ENCODE measurements at places on chromosomes 1 and 21.
A peak's percentile ranks its signal among the peaks of the same experiment; 100 is the strongest.

GRCh38 chr1:178768423-178768822, 43.4 kb downstream of the RALGPS2 start:
- no peak for DNase-seq

- no peak for DNase-seq
These were observed at the start of gene KAZN for GRCh38 chr1:14598498-14599182. Gene KAZN (plus strand): TSS chr1:14598685.

DNA sequence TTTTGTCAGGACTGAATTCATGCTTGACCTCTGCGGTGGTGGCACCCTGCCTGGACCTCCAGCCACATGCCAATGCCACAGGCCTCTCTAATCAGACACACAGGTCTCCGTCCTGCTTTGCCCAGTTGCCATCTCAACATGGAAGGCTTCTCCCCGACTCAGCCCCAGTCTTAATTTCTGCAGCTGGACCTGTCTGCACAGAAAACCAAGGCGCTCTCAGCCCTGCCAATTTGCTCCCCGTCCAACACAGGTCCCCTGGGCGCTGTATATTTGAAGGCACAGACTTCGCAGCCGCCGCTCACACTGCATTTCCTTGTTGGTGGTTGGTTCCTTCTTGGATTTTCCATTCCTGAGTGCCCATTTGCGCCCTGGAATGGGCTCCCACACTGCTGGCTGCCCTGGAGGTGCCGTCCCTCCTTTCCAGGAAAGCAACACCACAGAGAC, 28.0 kb upstream of the PLEKHG5 start:
- DNase-seq: no peak

DNA sequence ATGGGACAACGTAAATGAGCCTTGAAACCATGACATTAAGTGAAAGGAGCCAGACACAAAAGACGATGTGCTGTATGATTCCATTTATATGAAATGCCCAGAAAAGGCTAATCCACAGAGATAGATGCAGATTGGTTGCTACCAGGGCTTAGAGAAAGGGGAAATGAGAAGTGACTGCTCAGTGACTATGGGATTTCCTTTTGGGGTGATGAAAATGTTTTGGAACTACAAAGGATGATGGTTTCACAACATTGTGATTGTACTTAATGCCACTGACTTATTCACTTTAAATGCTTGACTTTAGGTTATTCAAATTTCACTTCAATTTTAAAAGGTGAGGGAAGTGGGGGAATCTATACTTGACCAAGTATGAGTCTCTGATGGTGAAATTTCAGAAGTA, 414.3 kb downstream of the SETD4 start:
- DNase-seq: no peak

- DNase-seq: no peak
These were observed 54.0 kb downstream of the OLFML3 start for GRCh38 chr1:114033216-114033706.

GRCh38 chr1:180951836-180952656, 39.3 kb downstream of the KIAA1614 start:
- DNase-seq: no peak

GRCh38 chr1:37657620-37658412, 23.1 kb upstream of the RSPO1 start:
- DNase-seq: no peak

GRCh38 chr1:209250861-209251636, 332.5 kb upstream of the CAMK1G start:
- no peak for DNase-seq

DNA sequence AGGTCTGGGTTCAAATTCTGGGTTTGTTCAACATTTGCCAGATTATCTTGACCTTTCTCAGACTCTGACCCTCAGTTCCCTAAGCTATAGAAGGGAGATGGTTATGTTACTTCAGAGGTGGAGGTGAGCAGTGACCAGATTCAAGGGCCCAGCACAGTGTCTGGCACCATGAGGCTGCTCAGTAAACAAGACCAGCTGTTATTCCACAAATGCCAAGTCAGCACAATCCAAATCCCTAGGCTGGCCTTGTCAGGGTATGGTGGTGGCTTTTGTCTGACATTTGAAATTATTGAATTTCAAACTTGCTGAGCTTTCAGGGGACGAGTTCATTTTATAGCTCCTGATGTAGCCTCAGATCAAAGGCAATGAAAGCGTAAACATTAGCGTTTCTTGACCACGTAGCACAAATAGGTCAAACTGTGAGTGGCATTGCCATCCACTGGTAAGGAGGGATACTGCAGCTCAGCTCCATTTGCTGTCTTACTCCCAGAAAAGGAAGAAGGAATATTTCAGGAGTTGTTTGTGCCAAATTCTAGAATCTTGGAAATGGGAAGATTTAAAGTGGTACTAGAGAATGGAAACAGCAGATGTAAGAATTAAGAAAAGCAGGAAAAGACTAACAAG, 94.3 kb upstream of the EDN2 start:
- no peak for DNase-seq

GRCh38 chr21:23160914-23161313, 2162.7 kb downstream of the NCAM2 start:
- DNase-seq: no peak

- DNase-seq: no peak
These were observed 1671.1 kb downstream of the MRPL39 start for GRCh38 chr21:23936224-23936623.

DNA sequence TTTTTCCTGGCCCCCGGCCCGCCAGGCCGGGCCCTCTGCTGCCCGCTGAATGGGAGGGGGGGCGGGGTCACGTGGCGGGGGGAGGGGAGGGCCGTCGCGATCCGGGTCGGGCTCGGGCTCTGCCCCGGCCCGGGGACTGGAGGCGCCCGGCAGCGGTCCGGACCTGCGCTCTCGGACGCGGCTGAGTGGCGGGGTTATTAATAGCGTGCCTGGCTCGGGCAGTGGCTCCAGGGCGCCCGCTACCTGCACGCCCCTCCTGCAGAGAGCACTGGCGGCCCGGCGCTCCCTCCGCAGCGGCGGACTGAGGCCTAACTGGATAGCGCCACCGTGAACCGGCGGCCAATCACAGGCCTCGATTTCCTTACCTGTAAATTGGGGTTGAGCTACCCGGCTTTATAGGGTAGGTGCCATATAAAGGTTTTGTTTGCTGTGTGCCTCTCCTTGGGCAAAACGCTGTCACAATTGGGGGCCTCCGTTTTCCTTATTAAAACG, 28.1 kb downstream of the AHDC1 start:
- DNase-seq: no peak

DNA sequence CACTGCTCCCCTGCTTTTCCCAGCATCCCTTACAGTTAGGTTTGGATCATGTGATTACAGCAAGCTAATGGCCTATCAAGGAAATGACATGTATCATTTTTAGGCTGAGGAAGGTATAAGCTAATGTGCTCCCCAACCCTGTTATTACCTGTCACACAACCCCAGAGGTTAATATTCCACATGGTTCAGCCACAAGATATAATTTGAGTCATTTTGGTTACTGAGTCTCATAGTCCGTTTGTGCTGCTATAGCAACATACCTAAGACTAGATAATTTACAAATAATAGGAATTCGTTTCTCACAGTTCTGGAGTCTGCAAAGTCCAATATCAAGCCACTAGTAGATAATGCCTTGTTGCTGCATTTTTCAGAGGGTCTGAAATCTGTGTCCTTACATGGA, 29.1 kb upstream of the SLC16A1 start:
- DNase-seq: no peak

GRCh38 chr1:92217721-92218120, at the start of gene C1orf146:
Gene C1orf146 (plus strand): TSS chr1:92217915. CDS start chr1:92231421, 13,506 bp downstream.
- DNase-seq: no peak

GRCh38 chr1:32518976-32519375, 20.3 kb upstream of the ZBTB8A start:
- no peak for DNase-seq

GRCh38 chr1:5991381-5992025, 722 bp downstream of the NPHP4 start:
- peak; percentile 38 for DNase-seq

GRCh38 chr1:3522112-3522511, 67.6 kb downstream of the ARHGEF16 start:
- no peak for DNase-seq

GRCh38 chr1:199550199-199551065, 477.1 kb upstream of the NR5A2 start:
- no peak for DNase-seq

DNA sequence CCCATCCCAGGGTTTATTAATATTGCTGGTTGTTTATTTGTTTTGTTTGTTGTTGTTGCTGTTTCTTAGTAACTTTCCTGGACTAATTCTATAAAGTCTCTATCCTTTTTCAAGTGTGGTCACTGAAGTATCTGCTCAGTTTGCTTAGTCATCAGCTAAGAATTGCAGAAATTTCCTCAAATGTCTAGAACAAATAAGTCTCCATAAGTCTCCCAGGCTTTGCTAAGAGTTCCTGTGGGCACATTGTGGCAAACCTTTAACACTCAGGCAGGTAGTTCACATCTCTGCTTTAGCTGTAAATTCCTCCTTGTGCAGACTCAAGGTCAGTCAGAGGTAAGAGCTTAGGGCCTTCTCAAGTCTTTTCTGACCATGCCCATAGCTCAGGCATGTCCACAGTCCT, 38.9 kb upstream of the C1orf185 start:
- DNase-seq: no peak

GRCh38 chr1:3697810-3698209, 45.5 kb downstream of the TP73 start:
- DNase-seq: no peak

- DNase-seq: no peak
These were observed 113.6 kb downstream of the MRPL39 start for GRCh38 chr21:25493722-25494121.

DNA sequence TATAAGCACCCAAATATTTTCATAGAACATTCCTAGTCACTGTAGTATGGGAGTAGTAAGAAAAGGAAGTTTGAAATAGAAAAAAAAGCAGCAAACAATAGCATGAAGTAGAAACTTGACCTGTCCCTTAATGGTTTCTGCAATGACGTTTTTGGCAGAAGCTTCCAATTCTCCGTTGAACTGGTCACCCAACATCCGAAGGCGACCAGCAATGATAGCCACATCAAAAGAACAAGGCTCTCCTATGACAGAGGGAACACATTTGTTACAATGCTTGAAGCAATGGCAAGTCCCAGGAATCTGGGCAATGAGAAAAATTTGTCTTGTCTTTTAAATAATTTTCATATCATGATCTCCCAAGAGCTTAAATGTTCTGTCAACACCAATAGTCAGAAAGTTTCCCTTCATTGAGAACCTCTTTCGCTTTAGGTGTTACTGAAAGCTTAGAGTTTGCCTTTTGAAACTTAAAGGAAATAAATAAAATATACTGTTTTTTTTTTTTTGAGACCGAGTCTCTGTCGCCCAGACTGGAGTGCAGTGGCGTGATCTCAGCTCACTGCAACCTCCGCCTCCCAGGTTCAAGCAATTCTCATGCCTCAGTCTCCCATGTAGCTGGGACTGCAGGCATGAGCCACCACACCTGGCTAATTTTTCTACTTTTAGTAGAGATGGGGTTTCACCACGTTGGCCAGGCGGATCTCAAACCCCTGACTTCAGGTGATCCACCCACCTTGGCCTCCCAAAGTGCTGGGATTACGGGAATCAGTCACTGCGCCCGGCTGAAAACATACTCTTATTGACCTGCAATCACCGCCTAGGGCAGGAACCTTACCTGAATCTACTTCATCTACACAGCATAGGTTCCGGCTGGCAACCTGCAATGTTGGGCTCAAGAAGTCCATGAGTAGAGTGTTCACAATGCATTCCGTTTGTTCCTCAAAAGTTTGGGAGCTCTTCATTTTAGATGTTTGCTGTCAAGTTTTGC, 672 bp downstream of the BCL2L15 start:
- DNase-seq: no peak

GRCh38 chr21:34670220-34670961, 1.6 kb downstream of the CLIC6 start:
- DNase-seq: no peak

GRCh38 chr1:111660204-111661150, 40.9 kb downstream of the RAP1A start:
- no peak for DNase-seq

GRCh38 chr1:23865543-23865930, 2.6 kb downstream of the FUCA1 start:
- no peak for DNase-seq

- DNase-seq: no peak
These were observed 37.6 kb downstream of the TRIM11 start for GRCh38 chr1:228368801-228369607.

DNA sequence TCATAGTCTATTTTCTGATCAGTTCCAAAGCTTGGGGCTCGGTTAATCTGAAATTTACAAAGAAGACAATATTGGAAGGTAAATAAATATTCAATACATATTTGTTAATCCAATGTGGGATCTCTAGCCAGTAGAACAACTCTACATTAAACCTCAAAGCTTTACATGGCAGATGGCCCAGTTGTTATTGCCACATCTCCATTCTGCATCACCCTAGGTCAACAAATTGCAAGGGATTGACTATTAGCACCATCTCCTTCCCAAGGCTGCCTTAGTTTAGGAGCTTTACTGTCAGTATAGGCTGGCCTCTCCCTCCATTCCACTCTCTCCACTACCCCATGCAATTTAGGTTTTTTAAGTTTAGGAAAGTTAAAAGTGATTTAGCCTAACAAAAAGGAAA, 69.7 kb downstream of the TTLL7 start:
- no peak for DNase-seq

DNA sequence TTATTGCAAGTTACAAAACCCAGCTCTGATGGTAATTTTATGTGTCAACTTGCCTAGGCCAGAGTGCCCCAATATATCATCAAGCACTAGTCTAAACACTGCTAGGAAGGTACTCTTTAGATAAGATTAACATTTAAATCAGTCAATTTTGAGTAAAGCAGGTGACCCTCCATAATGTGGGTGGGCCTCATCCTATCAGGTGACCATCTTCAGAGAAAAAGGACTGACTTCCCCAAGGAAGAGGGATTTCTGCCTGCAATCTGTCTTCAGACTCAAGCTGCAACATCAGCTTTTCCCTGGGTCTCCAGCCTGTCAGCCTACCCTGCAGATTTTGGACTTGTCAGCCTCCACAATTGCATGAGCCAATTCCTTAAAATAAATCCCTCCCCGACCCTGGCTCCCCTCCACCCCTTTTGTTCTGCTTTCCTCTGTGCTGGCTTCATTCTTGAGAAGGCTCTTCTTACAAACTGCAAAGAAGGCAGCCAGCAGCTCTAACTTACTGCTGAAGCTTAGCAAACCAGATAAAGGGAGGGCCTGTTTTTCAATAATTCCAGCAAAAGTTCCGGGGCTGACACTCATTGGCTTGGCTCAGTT, 56.4 kb upstream of the RUNX3 start:
- DNase-seq: no peak

DNA sequence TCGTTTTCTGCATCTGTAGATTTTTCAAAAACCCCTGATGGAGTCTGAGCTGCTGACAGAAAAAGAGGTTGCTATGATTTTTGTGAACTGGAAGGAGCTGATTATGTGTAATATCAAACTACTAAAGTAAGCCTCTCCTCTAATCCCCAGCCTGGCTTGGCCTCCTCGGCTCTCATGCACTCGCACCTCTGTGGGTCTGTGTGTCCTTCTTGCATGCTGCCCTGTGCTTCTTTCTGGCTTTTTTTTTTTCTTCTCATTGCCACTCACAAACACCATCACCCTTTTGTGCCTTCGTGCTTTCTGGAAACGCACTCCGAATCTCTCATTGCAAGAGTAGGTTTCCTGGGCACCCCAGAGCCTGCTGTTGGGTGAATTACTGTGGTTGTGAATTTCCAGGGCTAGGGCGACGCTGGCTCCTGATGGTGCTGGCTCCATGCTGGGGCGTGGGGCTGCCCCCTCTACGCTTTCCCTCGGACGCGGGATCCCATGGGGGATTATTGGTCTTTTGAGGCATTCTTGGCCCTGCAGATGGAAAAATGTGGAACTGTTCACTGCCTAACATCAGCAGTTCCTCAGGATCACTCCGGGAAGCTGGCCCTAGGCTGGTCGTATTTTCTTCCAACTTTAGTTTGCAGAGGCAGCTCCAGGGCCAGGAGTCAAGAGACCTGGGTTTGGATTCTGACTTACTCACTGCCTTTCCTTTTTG, 56.8 kb downstream of the ATP5PO start:
- DNase-seq: no peak

Data from activated naive CD8-positive, alpha-beta T cell treated with anti-CD3 and anti-CD28 coated beads, Interleukin-2, amount 50 U/mL, for 24 hours (primary cell).